CD4-positive, alpha-beta T cell treated with Interferon gamma for 1 hour (primary cell): ENCODE measurements at places on chromosomes 12 and 14.

GRCh38 chr12:27822076-27822712 is 42.2 kb upstream of the MANSC4 start:
- DNase-seq: peak; percentile 20

DNA sequence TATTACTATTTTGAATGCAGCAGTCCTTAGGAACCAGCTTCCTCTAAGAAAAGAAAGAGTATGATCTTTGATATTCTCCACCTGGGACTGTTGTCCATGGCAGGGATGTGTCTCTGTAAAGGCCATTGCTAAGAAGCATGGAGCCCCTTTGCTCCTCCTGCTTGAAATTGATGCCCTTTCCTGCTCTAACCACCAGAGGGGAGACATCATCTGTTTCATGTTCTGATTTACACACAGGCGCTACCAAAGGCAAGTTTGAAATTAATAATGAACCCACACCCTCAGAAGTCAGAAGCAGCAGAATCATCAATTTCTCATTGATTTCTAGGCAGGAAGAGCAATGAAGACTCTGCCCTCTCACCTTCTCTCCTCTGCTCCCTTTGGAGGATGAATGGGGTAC is 253.8 kb downstream of the RMST start:
- no peak for DNase-seq

DNA sequence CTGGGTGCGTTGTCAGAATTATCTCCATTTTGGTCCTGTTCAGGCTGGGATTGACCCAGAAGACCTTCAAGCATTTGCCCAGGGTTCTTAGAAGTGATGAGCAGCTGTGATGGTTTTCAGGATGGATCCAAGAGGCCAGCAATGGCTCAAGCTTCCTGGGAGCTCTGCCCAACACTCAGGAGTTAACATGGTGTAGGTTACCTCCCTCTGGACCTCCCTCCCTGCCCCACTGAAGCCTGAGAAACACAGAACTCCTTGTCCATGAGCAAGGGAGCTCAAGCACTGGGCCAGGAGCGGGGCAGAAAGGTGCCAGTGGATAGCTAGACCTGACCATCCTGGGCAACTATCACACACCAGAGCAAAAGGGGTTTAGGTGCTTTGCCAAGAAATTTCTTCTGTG is 148.4 kb upstream of the FKBP4 start:
- DNase-seq: no peak

DNA sequence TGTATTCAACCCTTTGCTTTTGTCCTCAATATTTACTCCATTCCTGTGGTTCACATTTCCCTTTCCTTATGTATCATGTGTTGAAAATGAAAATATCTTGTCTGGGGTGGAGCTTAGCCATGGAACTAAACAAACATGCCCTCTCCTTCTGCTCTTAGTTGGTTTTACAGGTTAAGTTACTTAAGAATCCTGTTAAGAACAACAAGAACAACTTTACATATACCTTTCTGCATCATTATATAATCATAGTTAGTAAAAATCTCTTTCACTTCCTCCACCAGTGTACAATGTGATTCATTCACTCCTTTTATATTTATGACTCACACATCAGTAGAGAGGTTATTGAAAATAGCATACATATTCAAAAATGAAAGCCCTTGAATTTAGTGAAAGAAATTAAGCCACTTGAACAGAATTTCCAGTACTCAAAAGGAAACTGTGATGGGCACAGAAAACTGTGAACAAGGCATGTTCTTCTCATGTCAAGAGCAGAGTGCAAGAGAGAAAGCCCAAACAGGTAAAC is 307.7 kb downstream of the CCDC91 start:
- DNase-seq: no peak

DNA sequence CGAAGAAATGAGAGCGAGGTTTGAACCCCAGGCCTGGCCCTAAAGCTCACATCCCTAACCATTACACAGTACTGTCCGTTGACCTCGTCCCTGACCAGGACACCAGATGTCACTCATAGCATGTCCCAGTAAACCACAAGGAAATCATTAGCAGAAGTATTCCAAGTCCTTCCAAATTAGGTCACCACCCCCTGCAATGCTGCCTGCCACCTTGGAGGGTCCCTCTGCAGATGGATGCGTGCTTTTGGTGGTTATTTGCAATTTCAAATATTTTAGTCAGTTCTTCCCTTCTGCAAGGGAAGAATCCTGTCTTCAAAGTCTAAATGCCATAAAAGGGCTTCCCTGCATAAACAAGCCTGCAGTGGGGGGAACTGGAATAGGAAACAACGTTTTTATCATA is 71.3 kb downstream of the CLMN start:
- DNase-seq: no peak

GRCh38 chr14:50823762-50824636 is 7.0 kb downstream of the NIN start:
- DNase-seq: no peak

DNA sequence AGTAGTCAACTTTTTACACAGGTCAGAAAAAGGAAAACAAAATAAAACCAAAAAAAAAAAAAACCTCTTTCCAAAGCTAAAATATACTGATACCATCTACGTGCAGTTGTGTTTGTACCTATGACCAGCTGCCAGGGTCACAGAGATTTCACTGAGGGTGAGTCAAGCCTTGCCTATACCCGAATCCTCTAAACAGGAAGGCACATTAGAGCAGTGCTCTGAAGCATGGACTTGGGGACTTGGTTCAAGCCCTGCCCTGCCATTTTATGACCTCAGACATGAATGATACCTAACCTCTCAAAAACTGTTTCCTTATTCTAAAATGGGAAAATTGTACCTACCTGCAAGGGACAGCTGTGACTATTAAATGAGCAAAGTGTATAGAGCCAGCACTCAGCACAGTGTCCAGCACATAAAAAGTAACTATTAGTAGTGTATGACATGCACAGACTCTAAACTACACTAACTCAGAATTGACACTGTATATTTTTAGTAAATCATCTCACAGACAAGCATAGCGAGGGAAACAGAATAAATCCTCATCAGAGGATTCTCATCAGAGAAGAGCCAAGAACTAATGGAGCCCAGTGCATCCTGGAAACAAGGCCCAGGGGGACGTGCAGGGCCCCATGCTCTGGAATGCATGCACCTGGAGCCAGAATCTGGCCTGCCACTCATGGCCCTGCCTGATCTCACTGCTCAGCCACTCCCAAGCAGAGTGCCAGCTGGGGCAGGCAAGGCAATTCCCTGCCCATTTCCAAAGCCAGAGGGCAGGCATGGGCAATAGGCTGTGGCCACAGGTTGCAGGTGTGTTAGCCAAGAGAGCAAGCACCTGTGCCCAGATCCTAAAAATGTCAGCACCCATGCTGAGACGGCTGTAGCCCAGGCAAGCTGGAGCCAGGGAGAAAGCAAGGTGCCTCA is 57.0 kb downstream of the NT5DC3 start:
- DNase-seq: no peak

- peak; percentile 83 for DNase-seq
Measured at GRCh38 chr14:105294142-105294597, 6.6 kb downstream of the BRF1 start.

DNA sequence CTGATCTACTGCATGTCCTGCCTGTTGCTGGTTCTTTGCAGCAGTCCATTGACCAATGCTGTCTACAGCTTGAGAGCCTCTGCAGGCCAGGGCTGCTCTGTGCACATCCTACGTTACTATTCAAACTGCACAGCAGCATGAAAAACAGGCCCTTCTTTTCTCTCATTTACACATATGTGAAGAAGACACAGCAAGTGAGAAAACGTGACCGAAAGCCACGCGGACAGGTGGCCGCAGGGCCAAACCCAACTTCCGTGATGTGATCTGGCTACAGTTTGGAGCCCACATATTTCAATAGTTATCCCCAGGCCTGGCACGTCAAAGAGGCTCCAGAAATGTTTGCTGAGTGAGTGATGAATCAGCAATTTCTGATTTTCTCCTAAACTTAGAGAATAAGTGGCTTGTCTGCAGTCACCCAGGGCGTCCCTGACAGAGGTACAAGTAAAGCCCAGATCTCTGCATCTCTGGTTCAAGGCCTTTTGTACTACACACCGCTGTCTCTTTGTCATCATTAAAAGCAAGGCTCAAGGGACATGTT is 17.9 kb upstream of the TCL1B start:
- no peak for DNase-seq

DNA sequence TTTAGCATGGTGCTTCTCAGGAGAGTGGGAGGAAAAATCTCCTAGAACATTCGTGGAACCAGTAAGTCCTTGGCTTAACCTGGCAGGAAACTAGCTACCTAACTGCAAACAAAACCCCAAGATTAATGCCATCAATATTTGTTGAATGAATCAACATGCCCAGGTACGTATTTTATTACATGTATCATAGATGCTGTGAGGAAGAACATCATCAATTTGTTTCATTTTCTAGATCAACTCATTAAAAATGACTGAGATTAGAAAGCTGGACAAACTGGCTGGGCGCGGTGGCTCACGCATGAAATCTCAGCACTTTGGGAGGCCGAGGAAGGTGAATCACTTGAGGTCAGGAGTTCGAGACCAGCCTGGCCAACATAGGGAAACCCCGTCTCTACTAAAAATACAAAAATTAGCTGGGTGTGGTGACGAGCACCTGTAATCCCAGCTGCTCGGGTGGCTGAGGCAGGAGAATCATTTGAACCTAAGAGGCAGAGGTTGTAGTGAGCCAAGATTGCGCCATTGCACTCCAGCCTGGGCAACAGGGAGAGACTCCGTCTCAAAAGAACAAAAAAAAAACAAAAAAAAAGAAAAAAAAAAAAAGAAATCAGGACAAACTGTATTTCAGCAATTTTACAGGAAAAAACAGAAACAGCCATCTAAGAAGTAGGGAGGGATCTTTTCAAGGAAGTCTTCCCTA is 88.7 kb downstream of the NTN4 start:
- no peak for DNase-seq

- DNase-seq: no peak
Measured at GRCh38 chr14:23030936-23031335, 3.8 kb downstream of the PSMB5 start.

DNA sequence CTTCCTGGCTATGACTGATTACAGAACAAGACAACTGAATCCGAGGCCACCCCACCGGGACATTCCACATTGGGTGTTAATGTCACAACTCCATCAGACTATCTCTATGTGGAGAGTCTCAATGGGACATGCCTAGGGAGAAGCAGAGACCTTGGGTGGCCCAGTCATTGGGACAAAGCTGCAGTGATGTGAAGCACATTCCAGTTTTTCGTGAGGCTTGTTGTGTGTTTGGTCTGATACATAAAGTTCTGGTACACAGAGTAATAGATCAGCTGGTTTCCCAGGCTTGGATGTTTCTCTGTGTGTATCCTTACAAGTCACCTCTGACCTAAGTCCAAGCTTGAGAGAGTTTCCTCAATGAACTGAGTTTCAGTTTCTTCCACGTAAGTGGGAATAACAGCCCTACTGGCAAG is 42.3 kb downstream of the CPM start:
- no peak for DNase-seq

DNA sequence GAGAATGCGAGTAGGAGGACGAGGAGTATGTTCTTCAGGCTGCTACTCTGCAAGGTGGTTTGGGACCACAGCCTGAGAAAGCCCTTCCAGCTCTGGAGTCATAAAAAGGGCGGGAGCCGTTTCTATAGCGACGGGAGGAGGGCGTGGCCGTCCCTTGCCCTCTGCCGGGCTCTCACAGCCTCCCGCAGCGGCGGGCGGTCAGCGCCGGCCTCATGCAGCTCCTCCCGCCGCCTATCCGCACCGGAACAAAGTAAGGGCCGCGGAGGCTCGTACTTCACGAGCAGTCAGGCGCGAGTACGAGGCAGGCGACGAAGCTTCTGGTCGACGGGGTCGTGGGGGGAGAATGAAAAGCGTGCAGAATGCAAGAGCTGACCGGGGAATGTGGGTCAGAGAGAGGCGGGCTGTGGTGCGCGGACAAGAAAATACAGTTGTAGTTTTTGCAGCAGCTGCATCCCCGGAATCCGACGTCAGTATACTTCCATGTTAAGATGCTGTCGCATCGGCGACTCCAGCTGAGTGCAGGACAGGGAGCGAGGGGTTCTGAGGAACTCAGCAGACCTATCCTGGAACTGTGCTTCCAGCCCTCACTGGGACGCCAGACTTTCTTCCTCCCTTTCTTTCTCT is at the start of gene DYRK4:
Gene DYRK4, plus strand, starts transcription at position 175 of the 624 bp plus-strand sequence. Its CDS starts 38 bp downstream, at position 213.
- DNase-seq: peak; percentile 38

DNA sequence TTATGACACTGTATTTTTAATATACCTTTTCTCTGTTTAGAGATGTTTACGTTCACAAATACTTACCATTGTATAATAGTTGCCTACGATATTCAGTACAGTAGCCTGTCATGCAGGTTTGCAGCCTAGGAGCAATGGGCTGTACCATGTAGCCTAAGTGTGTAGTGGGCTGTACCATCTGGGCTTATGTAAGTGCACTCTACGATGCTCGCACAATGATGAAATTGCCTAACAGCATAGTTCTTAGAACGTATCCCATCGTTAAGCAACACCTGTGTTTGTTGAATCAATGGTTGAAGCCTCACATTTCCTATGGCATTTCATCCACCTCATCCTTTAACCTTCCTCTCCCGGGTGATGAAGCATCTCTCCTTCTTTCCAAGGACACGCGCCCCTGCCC is 12.5 kb upstream of the EML1 start:
- DNase-seq: no peak

DNA sequence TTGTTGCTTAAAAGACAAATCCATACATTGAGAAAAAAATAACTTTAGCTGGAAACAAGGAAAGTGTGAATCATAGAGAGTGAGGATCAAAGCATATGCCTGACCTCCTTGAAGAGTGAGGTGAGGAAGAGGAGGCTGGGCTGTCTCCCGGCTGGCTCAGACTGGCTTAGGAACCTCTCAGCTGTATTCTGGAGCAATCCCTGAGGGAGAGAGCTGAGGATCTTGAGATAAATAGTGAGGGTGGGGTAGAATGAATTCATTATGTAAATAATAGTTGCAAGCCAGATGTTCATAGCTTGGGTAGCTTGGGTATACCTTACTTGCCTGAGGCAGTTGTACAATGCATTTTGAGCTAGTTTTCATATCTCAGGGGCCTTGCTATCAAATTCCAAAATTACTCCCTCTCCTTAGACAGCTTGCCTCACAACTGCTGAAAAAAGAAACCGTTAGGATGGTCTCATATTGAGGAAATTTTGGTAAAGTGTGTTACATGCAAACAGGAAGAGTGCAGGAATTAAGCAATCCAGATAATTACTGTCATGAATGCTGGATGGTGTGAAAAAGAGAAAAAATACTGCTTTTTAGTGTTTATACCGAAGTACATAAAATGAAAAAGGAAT is 30.5 kb upstream of the SLC15A5 start:
- no peak for DNase-seq

DNA sequence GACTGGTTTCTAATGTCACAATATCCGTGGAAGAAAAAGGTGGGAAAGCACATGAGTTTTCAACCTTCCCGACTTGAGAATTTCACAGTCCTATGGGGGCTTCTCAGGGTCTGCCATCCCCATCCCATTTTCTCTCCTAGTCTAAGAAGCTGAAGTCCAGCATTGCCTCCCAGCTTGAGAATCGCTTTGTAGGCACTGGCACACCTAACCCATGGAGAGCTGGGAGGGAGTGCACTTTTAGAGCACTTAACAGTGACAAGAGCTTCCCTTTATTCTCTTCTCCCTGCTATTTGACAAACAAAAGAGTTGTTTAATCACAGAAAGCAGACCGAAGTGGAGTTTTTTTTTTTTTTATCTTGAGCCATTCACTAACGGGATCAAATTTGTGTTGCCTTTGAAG is 22.8 kb upstream of the SRRM4 start:
- DNase-seq: no peak

GRCh38 chr14:105139831-105140239 is 28.7 kb downstream of the JAG2 start:
- no peak for DNase-seq
